ENCODE measurements at places on chromosomes 5 and 9.

DNA sequence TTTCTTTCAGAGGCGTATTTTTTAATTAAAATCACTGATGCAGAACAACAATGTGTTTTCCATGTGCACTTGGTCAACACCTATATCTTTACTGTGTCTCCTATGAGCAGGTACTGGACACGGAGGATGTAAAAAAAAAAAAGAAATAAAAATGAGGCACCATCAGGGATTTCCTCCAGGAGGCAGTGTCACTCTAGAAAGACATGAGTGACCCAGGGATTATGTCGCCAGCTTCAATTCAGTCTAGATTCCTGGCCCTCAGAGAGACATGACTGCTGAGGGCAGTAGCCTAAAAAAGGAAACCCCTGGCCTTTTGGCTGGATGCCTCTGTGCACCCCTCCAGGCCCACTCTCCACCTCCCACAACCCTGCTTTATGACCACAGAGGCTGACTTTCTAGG, 18.3 kb upstream of the IL33 start:
- no peak for DNase-seq

DNA sequence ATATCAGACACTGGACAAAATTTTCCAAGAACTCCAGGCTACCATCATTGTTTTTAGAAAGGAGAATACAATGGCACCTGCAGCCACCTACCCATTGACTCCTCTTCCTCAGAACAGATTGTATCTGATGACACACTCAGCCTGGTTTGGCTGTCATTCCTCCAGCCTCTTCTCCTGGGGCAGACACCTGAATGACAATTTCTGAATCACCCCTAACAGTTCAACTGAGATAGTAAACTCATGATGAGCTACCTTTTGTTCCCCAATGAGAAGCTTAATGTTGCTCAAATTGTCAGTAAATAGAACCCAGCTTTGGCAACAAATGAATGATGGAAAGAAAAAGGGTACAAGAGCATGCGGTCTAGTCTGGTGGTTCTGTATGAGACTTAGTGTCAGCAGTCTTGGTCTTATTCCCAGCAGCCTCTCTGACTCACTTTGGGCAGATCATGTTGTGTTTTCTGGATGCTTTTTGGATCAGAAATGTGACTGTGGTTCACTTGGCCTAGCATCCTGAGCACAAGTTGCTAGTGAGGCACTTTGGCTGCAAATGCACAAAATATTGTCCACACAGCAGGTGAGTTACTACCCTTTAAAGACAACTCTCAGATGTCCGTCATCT, 78.3 kb downstream of the MAMDC2 start:
- no peak for DNase-seq

GRCh38 chr9:124764774-124765438, 6.2 kb downstream of the NR6A1 start:
- no peak for DNase-seq

DNA sequence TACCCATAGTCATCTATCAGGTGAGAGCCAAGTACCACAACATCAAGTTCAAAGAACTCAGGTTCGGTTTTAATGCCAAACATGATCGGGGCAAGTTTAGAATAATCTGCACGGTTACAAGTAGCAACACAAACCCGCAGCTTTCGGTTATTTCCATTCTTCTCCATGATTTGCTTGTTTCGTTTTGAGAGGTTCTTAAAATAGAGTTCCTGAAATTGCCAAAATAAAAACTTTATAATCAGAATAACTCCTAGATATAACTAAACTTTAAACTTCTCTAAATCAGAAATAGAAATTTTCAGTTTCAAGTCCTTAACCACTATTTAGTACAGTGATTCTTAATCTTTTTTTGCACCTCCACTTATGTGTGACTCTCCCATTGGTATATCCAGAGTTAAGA, 9.1 kb downstream of the GNE start:
- DNase-seq: no peak
